ENCODE measurements at places on chromosomes 11 and 22.
A peak's percentile ranks its signal among the peaks of the same experiment; 100 is the strongest.

- DNase-seq, result no peak
Observed at GRCh38 chr11:13229711-13230318, 47.8 kb upstream of the BMAL1 start.

DNA sequence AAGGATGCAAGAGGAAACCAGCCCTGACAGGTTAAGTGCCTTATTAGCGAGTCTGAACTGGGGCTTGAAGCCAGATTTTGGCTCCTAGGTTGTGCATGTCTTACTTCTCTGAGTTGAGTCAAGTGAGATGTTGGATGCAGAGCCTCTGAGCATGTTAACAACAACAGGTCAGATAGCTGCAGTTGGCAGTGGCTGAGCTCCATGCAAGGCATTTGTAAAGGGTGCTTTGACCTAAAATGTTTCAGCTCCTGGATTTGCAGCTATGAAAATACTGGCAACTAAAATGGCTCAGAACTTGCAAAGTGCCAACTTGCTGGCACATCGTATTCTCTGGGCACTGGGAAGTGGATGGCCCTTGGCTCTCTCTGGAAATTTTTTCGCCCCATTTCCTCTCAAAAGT, 16.4 kb upstream of the CSRP3 start:
- peak; percentile 48 for DNase-seq

DNA sequence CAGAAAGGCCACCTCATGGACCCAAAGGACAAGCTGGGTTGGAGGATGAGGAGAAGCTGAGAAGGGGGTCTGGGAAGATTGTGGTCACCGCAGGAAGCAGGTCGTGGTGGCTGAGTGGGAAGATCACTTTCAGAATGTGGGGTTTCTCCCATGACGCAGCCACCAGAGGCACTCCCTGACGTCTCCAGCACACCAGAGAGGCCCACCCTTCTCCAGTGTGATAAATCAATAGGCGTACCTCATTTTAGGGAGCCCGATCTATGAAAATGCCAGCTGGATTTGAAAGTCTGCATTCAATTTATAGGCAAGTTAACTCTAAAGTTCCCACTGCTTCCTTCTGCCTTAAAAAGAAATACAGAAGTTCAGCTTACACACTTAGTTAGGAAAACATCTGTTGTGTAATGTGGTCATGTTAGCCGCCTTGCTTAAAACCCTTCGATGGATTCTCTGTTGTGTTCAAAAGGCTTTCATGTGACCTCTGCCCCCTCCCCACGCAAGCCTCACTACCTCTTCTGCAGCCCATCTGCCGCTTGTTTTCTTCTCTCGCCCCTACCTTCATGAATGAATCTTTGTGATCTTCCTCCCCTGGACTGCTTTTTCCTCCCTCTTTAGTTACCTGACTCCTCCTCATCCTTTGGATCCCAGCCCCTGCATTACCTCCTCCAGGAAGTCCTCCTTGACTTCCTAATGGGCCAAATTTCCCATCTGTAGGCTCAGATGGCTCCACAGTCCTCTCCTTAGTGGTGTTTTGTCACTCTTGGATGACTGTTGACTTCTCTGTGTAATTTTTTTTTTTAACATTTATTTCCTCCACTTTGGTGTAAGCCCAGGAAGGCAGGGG, 10.7 kb downstream of the TSPAN18 start:
- no peak for DNase-seq

DNA sequence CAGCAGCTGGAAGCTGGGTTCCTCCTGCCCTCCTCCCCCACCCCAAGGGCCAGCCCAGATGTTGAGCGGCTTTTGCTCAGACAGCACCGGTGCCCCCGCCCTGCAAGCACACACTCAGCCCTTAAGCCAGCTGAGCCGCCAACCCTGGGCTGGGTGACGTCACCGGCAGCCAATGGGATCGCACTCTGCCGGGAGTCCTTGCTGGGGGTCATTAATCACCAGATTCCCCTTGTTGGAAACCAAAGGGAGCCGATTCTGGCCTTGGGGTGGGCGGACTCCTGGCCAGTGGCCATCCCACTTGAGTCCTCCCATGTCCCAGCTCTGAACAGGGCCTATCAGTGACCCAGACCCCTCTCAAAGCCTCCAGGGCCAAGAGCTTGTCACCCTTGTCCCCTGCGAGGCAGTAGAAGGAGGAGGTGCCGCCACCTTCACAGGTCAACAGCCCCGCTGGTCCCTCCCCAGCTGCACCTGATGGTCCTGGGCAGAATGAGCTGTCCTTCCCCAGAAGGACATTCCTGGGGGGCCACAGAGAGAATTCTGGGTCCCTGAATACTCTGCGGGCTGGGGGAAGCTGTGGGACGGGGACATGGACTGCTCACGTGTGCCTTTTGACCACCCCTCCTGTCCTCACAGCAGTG, 7.4 kb downstream of the DUSP8 start:
- DNase-seq, result peak; percentile 86

DNA sequence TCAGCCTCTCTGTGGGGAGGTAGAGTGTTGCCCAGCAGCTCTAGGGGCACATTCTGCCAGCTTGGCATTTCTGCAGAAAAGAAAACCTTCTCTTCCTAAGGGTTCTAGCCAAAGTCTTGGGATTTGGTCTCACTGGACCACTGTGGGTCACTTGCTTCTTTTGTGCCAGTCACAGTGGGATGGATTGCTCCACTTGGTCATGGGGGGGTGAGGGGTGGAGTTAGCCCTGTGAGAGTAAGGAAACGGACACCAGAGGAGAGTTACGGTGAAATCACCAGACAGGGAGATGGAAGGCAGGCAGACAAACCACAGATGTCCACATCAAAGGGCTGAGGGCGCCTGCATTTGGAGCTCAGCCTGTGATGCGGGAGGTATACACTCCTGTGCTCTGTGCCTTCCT, 10.8 kb downstream of the SGSM1 start:
- DNase-seq, result no peak

DNA sequence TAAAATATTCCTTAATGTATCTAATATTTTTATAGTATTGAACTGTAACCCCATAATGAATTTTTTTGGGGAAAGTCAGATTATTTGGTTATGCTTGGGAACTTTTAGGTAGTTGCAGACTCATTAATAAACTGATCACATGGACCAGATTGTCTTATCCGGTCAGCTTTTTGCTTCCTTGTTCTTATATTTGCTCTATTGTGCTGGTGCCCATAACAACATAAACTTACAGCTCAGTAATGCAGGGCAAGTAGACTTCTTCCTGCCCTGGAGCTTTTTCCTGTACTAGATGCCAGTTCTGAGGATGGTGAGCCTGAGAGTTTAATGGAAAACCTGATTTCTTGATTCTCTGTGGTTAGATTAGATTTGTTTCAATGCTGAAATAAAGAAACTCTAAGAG, 53.2 kb downstream of the MTMR3 start:
- DNase-seq, result no peak

GRCh38 chr22:23521441-23522113, 58.5 kb downstream of the IGLL1 start:
- peak; percentile 85 for DNase-seq

- no peak for DNase-seq
Observed at GRCh38 chr22:20089977-20090729, 10.1 kb downstream of the DGCR8 start.

DNA sequence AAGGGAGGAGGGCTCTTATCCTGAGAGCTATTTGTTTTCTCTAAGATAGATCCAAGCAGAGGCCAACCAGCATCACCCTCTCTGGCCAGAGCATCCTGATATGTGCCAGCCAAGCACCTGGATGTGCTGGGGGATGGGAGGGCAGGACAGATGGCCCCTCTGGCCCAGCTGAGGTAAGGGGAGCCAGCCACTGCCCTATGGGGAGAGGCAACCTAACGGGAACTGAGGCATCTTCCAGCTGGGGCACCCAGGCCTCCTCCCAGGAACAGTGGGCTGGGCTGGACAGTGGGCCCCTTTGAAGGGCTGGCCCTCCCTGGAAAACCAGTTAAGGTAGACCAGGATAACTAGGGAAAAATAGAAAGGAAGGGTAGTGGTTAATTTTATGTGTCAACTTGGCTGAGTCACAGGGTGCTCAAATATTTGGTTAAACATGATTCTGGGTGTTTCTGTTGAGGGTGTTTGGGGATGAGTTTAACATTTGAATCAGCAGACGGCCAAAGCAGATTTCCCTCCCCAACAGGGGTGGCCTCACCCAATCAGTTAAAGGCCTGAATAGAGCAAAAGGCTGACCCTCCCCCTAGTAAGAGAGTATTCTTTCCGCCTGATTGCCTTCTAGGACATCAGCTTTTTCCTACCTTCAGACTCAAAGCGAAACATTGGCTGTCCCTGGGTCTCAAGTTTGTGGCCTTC, 595.1 kb downstream of the BUD13 start:
- DNase-seq, result no peak

DNA sequence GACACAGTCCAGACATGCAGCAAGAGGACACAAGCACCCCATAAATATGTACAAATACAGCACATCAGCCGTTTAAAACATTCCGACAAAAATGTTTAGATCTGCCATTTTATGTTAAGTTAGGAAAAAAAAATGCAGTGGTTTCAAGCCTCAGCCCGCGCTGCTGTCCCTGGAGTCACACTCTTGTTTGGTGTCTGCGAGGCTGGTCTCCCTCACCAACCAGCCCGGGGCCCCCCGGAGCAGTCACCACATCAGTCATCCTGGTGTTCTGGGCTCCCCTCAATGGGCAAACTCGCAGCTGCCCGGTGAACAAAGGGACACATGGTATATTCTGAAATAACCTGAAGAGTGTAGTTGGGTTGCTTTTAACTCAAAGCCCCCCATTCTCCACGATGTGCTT, 1022.2 kb downstream of the BRD1 start:
- DNase-seq, result no peak

GRCh38 chr11:36848660-36849059, 250.6 kb upstream of the RAG2 start:
- no peak for DNase-seq

GRCh38 chr11:13076961-13077360, 67.8 kb downstream of the RASSF10 start:
- DNase-seq, result no peak

DNA sequence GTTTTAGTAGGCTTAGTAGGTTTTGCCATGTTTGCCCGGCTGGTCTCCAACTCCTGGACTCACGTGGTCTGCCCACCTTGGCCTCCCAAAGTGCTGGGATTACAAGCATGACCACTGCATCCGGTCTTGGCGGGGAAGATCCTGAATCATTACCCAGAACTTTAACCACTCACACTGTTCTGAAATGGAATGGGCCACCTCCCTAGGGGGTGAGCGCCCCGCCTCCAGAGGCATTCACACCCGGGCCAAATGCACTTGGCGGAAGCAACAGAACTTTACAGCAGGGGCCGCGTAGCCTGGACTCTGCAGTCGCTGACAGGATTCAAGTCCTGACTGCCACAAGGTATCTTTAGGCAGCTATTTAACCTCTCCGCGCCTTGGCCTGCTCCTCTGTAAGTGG, 5.4 kb downstream of the CCDC86 start:
- no peak for DNase-seq

GRCh38 chr11:124747406-124748099, 4.5 kb downstream of the VSIG2 start:
- DNase-seq, result no peak

GRCh38 chr22:31530823-31531195, 34.5 kb downstream of the SFI1 start:
- no peak for DNase-seq

GRCh38 chr11:115606498-115607220, 102.4 kb upstream of the CADM1 start:
- no peak for DNase-seq

GRCh38 chr11:82007521-82007920, 726.1 kb downstream of the FAM181B start:
- DNase-seq, result no peak

DNA sequence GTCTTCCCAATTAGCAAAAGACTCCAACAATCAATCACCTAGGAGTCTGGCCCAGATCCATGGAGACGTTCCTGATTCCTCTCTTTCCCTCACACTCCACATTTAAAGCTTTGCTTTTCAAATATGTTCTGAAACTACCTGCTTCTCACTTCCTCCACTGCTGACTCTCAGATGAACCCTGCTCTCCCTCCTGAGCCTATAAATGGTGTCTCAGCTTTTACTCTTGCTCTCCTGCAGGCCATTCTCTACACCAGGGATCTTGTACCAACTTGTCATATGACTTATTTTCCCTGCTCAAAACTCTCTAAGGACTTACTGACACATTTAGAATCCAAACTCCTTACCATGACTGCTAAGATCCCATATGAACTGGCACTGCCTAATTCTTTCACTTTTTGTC, 138.4 kb upstream of the DDI1 start:
- DNase-seq, result no peak

DNA sequence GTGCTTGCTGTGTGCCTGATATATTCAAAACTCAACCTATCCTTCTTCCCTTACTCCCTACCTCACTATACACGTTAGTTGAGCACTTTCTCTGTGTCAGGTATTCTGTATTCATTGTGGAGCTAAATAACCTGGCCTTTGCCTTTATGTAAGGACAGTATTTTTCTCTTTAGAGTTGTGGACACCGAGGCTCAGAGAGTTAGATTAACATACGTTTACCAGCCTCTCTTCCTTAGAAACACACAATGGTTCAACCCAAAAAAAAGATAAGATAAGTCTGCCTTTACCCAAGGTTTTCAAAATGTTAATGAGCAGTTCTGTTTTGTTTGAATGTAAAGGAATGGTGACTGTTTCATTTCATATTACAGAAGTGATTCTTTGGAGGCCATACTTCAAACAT, 45.0 kb downstream of the CBL start:
- DNase-seq, result no peak

GRCh38 chr11:77174559-77174958, 46.5 kb downstream of the MYO7A start:
- no peak for DNase-seq

- no peak for DNase-seq
Observed at GRCh38 chr22:48867891-48868290, 959.8 kb downstream of the BRD1 start.

- DNase-seq, result peak; percentile 32
Observed at GRCh38 chr22:20429254-20430100, 8.1 kb downstream of the SCARF2 start.

- DNase-seq, result no peak
Observed at GRCh38 chr11:122108192-122108799, 7.7 kb downstream of the BLID start.

DNA sequence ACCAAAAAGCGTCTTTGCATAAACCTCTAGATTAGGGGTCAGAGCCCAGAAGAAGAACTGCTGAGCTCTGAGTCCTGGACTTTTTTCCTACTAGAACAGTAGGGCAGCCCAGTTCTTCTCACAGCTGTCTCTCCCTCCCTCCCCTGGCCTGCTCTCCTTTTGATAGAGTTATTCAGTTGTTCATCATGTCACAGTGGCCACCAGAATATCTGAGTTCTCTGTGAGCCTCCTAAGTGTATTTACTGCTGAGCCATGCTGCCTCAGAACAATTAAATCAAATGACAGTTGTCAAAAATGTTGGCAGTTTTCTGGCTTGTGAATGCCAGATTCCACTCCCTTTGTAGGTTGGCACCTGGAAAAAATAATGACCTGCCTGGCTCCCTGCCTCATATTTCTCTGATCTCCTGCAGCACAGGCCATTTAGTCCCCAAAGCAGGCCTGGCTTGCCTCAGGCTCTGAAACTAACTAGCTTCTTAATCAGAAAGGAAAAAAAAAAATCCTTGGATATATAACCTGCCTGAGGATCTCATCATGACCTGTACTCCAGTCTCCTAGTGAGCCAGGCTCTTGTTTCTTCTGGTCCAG, 377.4 kb upstream of the LARGE1 start:
- no peak for DNase-seq

GRCh38 chr11:34478845-34479663, 34.5 kb downstream of the ELF5 start:
- no peak for DNase-seq

GRCh38 chr11:45092901-45093760, 53.3 kb upstream of the PRDM11 start:
- peak; percentile 49 for DNase-seq

GRCh38 chr22:17366329-17366728, 2.9 kb upstream of the CECR2 start:
- no peak for DNase-seq
